ENCODE measurements at places on chromosomes 7 and 10. TPM values are rescaled to one million over a fixed set of nuclear protein-coding genes. Genes with fewer than 3 reads are reported as not detected.

- no peak for DNase-seq
These were observed 336.3 kb upstream of the LRRN3 start for GRCh38 chr7:110754649-110755048.

GRCh38 chr7:116162254-116162653 lies 48.1 kb upstream of the TES start:
- DNase-seq, result no peak

Gene PIK3CG
- 26.3 TPM for total RNA-seq

Gene CFAP46
- total RNA-seq, result 0.09 TPM

DNA sequence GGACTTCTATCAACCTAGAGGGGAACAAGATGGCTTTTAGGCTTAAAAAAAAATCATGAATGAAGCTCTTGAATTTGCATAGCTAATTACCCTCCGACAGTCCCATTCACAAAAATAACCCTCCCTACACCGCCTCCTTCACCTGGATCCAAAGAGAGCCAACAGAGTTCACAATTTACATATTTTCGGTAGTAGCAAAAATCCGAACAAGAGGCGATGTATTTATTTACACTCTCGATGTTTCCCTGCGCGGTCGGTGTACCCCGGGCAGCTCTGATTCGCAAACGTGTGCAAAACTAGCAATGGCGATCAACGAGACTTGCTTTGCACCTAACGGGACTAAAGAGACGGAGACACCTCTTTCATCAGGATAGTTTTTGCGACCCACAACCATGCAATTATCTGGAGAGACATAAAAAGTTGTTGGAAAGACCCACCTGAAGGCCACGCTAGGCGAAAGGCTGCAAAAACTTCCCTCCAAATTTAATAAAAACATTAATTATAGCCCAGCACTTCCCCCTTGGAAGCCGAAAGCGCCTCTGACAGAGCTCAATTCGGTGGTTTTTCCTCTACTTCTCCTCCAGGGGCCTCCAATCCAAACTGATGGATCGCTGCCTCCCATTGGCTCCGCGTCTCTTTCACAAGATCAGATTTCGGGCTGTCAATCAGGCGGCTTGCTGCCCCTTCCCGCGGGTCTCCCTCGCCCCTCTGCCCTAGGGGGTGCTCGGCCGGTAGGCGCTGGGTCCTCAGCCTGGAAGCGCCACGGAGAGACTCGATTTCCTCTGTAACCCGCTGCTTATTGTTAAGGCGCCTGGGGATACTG lies at the start of gene ETV1:
Gene ETV1 (minus strand): TSS at position 541 of the 823 bp plus-strand sequence. CDS start 614 bp downstream, outside the sequence.
- DNase-seq, result no peak

GRCh38 chr7:47329320-47329926 lies 252.5 kb downstream of the TNS3 start:
- no peak for DNase-seq

DNA sequence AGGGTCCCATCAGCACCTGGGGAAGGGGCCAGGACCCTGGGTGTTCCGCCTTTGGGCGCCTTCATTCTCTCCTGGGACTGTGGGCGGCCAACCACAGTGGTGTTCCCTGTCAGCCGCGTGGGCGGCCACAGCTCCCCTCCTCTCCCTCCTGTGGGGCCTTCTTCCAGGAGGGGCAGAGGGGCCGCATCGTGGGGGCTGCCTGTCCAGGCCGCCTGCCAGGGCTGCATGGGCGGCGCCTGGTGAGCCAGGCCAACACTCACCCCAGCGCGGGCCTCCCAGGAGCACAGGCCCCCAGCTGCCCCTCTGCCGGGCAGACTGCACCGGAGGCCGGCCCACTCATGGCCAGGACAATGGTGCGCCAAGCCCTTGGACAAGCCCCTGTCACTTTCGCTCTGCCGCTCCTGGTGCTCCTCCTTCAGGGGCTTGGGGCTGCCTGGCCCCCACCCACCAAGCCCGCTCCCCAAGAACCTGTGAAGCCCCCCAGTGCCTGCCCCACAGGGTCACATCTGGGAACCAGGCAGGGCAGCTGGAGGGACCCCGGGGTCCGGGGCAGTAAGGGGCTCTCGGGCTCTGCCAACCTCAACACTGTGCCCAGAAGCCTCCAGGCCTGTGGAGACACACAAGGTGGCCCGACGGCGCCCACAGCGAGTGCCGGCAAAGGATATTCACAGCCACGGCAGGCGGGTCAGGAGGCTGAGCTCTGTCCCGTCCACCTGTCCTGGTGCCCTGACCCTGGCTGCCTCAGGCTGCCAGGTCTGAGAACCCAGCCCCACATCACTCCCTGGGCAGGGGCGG lies 42.8 kb downstream of the AP5Z1 start:
- no peak for DNase-seq

Gene VSIR
- total RNA-seq, result 59.6 TPM

DNA sequence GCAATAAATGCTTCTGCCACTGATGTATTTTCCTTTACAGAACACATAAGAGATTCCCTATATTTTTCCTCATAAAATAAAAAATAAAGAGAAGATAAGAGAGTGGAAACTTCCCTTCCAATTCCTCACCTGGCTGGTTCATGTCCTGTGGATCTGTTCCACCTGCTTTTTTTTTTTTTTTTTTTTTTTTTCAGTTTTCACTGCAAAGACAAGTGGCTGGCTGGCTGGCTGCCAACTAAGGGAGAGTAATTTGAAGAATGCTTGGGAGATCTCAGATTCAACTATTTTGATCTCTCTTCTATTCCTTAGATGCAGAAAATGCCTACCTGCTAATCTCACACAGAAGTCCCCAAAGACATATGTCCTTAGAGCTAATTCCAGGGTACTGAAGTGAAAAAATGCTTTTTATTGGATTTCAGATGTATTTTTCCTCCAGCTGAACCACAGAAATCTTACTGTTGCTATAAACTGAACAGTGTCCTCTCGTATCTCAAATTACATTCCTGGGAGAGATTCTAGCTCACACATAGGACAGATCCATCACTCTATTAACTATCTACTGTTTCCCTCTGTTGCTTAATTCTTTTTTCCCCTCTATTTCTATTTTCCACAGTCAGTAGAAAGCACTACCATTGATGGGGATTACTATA lies 120.8 kb downstream of the NRCAM start:
- no peak for DNase-seq

GRCh38 chr10:35442028-35442427 lies 105.7 kb downstream of the CCNY start:
- no peak for DNase-seq

GRCh38 chr7:77699056-77699455 lies 2.8 kb downstream of the RSBN1L start:
- DNase-seq, result no peak

DNA sequence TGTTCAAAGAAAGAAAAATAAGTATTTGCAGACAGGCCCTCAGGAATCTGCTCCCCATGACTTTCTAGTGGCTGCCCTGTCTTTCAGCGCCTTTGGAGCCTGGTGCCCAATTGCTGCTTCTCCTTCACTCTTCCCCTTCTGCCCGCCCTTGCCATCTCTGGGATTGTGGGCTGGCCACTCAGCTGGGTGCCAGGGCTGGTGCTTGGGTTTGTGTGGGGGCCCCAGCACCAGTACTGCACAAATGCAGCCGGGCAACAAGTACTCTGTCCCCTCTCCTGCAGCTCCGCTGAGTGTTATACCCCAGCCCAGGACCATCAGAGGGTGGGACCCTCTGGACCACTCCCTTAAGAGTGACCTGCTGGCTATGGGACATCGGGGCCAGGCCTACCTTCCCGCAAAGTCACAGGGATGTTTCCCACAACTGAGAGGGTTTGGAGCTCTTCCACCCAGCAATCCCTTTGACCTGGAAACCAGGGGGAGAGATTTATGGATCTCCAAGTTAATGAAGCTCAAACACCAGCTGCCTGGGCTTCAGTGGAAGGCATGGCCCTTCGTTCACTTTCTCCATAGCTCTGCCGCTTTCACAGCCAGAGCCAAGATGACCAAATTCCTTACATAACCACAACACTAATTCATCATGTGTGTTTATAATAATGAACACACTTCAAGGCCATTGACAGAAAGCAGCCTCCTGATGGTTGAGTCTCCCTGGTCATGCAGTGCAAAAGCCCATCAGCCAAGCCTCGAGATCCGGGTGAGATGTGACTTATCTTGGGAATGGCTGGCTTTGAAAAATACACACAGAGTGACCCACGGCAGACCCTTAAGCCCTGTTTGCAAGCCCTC lies 313.9 kb upstream of the ZNF32 start:
- no peak for DNase-seq

- DNase-seq, result no peak
These were observed 212.1 kb downstream of the MACC1 start for GRCh38 chr7:20005081-20005480.

GRCh38 chr10:130411496-130412085 lies 275.4 kb downstream of the GLRX3 start:
- no peak for DNase-seq

Gene AHR
- 48.9 TPM for total RNA-seq

DNA sequence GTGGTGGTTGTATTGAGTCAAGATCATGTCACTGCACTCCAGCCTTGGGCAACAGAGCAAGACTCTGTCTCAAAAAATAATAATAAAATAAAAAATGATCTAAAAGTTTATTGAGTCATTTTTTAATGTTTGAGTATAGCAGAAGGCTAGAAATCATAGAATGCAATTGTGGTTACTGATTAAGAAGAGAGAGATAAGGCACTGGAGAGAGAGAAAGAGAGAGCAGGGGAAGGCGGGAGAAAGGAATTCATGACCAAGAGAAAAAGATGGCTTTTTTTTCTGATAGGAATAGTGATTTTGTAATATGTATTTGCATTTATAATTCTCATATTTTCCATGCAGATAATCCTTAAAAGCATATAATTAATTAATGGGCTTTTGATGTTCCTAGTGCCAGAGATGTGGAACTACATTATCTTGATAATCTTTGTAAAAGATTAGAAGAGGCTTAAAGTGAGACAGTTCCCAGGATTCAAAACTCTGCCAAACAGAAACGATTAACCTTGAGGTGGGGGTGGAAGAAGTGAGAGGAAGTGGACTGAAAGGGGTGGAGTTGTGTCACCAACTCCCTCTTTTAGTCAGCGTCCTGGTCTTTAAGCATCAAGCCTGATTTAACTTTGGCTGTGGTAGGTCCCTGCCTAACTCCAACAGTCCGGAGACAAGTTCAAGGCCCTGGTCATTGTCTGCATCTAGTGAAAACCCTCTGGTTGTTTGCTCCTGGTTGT lies 76.2 kb downstream of the CHN2 start:
- DNase-seq, result no peak

GRCh38 chr7:1534330-1535099 lies 4.0 kb downstream of the MAFK start:
- no peak for DNase-seq

Gene FAM25C
- total RNA-seq, result not detected

GRCh38 chr10:112115781-112116385 lies 67.7 kb downstream of the GPAM start:
- DNase-seq, result peak; percentile 19

DNA sequence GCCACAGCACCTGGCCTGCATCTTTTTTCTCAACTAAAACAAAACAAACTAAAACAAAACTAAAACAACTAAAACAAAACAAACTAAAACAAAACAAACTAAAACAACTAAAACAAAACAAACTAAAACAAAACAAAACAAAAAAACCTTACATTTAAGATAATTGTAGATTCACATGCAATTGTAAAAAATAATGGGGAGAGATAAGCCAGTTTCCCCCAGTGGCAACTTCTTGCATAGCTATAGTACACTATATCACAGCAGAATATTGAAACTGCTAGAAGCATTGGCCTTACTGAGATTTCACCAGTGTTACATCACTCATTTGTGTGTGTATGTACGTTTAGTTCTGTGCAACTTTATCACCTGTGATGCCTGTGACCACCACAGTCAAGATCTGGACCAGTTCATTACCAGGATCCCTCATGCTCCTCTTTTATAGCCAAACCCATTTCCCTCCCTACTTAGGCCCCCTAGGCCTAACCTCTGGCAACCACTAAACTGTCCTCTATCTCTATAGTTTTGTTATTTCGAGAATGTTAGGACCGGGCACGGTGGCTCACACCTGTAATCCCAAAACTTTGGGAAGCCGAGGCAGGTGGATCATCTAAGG lies 9.3 kb downstream of the FXYD4 start:
- DNase-seq, result no peak

GRCh38 chr7:116526897-116527296 lies 2.1 kb downstream of the CAV1 start:
- no peak for DNase-seq

Gene SEMA3C
- total RNA-seq, result not detected

DNA sequence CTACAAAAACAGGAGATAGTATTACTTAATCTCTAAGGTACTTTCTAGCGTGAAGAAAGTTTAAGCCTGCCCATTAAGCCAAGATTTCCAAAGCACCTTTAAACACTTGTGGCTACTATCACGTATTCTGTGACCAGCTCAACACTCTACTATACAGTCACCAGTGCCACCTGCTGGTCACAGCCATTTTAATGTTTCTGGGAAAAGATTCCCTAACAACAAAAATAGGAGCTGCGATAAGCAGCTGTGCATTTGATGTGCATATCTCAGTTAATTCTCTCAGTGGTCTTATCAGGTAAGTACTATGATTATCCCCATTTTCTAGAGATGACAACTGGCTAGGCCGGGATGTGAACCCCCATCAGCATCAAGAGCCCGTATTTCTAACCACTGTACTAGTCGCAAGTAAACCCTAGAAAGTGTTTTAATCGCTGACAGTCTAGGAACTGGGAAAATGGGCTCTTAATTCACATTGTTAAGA lies 860 bp downstream of the SEC31B start:
- peak; percentile 64 for DNase-seq

GRCh38 chr10:63421591-63421990 lies 44.2 kb downstream of the JMJD1C start:
- no peak for DNase-seq

DNA sequence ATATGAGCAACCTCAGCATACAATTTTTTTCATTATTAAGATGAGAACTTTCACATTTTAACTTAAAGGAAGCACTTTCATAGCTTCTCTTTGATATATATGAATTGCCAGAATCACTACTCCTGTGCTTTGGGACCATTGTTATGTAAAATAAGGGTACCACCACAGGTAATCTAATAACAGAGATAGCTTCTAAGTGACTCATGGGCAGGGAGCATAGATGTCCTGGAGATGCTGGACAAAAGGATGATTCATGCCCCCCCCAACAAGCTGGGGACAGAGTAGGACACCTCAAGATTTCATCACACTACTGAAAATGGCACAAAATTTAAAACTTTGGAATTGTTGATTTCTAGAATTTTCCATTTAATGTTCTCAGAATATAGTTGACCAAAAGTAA lies 641.1 kb downstream of the PCDH15 start:
- no peak for DNase-seq

Gene TAS2R3
- total RNA-seq, result 1.0 TPM

GRCh38 chr10:48838834-48839233 lies 100.8 kb downstream of the LRRC18 start:
- DNase-seq, result no peak

GRCh38 chr7:34672430-34672829 lies 14.4 kb downstream of the NPSR1 start:
- DNase-seq, result no peak

- no peak for DNase-seq
These were observed 58.3 kb downstream of the ZNF518A start for GRCh38 chr10:96188421-96188820.
